C1 segment of cervical spinal cord (tissue), 14 donors: ENCODE measurements at places on chromosomes 4 and X.

DNA sequence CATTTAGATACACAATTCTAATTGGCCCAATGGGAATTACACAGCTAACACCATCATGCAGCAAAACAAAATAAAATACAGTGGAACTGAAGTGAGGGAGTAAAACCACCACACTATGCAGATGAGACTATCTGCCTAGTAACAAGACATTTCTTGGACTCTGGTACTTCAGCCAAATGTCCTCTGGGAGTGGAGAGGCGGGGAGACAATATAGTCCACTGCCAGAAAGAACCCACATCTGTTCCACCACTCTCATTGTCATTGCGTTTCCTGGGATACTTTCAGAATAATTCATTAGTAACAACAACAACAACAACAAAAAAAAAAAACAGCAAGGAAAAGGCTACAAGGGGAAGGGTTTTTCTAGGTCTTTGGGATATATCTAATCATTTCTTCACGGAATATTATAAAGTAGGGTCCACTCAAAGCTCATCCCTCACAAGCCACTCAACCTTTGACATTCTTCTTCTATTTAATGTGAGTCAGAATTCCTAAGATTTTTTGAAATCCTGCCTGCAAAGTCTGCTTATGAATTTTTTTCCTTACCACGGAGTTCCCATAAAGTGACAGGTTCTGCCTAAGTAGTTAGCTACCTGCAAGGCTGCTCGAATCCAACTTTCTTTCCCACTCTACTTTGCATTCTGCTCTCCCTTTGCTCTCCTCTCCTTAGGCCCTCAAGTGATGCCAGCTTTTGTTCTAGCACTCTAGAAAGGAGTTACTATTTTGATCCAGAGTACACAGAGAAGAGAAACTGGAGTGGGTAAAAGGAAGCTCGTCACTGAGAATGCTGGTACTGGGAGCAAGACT is 254.6 kb downstream of the CHIC1 start:
- no peak for DNase-seq

DNA sequence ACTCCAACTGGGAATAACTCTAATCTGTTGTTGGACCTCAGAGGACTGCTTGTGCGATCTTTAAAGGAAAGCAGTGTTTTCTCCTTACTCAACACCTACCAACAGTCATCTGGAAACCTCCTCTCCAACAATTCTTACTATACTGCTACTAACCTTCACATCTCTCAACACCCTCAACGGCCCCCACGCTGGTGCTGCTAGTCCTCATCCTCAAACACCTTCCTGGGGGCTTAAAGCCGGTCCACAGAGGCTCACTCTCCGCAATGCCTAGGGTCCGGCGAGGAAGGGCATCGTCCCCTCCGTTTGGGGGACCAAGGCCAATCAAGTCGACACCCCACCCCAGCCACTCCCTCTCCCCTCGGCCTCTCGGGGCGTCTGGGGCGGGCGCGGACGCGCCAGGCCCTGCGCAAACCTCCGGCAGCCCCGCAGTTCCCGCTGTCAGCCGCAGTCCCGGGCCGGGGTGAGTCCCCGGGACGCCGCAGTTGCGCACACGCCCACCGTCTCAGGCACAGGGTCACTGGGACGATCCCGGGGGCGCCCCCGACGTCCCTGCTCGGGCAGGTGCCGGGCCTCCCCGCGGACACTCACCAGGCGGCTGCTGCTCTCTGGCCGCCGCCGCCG is 418 bp downstream of the TAB3 start:
- DNase-seq: peak; percentile 4

DNA sequence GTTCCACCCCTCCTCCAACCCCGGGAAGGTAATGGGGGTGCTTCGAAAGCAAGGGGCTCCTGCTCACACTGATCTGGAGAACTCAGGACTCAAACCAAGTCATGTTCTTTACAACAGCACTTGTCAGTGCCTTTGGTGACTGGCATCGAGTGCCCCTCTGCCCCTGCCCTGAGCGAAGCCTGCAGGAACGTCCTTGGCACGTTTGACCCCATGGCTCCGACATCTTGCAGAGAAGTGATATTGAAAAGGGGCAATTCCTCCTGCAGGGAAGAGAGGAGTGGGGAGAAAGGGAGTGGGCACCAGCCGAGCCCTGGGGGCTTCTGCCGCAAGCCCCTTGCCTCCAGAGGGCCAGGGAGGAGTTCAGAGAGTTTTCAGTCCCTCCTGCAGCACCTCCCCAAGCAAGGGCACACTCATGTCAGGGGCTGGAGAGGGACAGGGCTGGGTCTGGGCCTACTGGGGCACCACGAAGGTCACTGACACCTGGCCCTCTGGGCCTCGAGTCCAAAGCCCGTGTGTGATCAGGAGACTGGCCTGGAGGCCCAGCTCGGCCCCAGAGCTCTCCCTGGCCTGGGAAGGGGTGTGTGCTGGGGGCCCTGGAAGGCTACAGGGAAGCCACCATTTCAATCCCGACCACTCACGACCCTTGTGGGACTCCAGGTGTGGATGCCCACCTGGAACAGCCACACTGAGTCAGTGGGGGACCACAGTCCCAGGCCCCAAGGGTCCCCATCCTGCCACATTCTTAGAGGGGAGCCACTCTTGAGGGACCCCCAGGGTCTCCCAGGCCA is 94.9 kb upstream of the NKX1-1 start:
- DNase-seq: no peak

- DNase-seq: no peak
Observed at GRCh38 chr4:94913316-94913715, 155.6 kb downstream of the BMPR1B start.

GRCh38 chr4:56093576-56093975 is 144.8 kb downstream of the CEP135 start:
- DNase-seq: no peak
